ENCODE measurements at places on chromosomes 5 and 9. TPM values are rescaled to one million over a fixed set of nuclear protein-coding genes. Genes with fewer than 3 reads are reported as not detected.

DNA sequence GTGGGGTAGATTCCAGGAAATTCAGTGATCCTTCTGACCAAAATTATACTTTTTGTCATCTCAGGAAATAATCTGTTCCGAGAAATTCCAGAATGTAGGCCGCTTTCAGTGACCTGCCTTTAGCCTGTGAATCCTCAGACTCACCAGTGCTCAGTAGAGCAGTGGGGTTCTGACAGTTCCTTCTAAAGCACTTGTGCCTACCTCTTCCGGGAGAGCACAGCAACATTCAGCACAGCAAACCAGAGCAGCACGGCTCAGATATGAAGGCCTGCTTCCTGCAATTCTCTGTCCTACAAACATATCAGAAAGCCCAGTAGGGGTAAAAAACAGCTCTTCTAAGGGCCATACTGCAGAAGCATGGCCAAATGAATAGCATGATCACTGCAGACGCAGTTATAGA lies 15.0 kb downstream of the FANCC start:
- H3K27me3 ChIP-seq = no peaks in the 10 kb centered on the region
- no peak for DNase-seq
- H3K27ac ChIP-seq = no peak overlapping the region
- H3K4me3 ChIP-seq = no peak overlapping the region
- H3K36me3 ChIP-seq = no peaks in the 10 kb centered on the region

- peaks cover 36% of the 10 kb centered on the region for H3K27me3 ChIP-seq
- no peak within 1 kb of the TSS for H3K27ac ChIP-seq
- peak within 1 kb of the TSS; percentile 64 for H3K4me3 ChIP-seq
- H3K36me3 ChIP-seq = no peaks in the 10 kb centered on the region
Observed at GRCh38 chr5:157265714-157266285, at the start of gene CYFIP2. CYFIP2 (plus strand) TSS chr5:157266123; CDS start chr5:157285362, 19,239 bp downstream.

DNA sequence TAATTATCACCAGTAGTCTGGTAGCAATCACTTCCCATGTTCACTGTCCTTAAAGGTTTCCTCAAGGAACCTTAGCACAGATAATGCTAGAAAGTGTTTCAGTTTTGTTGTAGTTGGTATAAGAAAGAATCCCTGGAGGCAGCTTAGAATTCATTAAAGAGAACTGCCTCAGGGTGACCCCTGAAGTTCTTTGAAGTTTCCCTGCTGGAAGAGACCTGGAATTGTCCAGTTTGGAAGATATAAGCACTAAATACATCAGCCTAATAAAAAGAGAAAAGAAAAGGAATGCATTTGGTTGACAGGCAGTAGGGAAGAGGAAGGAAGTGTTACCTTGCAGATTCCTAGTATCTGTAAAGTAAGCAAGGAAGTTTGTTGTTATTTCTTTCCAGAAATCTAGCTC lies 999.6 kb upstream of the DMAC1 start:
- no peak for DNase-seq
- H3K36me3 ChIP-seq = no peaks in the 10 kb centered on the region
- no peak overlapping the region for H3K4me3 ChIP-seq
- H3K27me3 ChIP-seq = no peaks in the 10 kb centered on the region
- H3K4me1 ChIP-seq = peaks cover 8% of the 10 kb centered on the region

DNA sequence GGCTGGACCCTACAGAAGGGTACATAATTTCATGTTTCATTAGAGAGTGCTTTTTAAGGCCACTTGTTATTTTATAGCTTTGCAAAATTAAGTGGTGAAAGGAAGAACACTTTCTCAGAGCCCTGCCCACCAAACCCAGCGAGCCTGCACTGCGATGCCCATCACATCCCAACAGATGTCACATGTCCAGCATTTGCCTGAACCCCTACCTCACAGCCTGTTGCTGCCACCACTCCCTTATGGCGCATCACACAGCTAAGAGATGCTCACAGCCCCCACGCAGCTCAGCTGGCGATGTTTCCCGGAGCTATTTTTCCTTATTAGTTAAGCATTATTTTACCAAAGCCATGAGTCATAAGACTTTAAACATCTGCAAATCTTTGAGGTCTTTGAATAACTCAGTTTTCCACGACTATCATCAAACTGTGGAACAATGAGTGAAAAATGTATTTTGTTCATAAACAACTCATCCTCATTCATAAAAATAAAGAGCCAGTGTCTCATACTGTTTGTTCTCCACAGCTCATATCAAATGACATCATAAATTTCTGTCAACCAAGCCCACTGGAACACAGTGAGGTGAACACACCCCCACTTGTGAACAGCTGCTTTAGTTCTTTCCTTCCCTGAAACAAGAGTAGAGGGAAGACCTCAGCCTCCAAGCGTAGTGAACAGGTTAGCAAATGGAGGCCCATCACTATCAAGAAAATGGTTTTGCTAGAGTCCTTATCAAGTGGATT lies 104.9 kb downstream of the SYK start:
- no peak for DNase-seq
- no peaks in the 10 kb centered on the region for H3K36me3 ChIP-seq
- H3K27ac ChIP-seq = no peak overlapping the region

DNA sequence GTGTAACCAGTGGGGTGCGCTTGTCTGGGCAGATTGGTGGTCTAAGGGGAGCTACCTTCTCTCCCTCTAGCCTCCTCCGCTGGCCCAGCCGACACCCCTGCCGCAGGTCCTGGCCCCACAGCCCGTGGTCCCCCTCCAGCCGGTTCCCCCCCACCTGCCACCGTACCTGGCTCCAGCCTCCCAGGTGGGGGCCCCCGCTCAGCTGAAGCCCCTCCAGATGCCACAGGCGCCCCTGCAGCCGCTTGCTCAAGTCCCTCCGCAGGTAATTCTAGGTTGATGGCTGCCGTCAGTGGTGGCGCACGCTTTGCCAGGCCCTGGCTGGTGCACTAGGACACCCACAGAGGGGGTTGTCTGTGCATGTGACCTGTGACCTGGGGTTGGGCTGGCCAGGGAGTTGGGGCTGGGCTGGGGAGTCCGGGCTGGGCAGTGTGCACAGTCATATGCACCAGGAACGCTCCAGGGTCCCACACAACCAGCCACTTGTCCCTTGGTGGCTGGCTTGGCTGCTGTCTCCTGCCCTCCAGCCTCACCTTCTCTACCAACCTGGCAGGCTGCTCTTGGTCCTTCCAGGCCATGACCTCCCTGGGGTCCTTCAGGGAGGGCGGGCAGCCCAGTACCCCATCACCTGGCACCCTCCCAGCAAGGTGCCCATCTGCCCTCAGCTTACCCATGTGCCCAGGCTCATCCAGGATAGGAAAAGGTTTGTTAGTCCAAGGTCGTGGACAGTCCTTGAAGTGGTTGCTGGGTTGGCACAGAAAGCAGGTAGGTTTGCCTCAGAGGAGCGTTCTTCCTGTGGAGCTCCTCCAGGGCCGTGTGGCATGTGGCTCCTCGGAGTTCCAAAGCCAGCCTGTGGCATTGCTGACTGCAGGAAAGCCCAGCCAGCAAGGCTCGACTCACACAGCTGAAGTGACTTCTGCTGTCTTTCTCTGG lies 73.2 kb downstream of the WNK2 start:
- peaks cover 14% of the 10 kb centered on the region for H3K27me3 ChIP-seq
- no peak overlapping the region for H3K27ac ChIP-seq
- no peak for DNase-seq

- H3K36me3 ChIP-seq = no peaks in the 10 kb centered on the region
- no peaks in the 10 kb centered on the region for H3K27me3 ChIP-seq
- no peak overlapping the region for H3K27ac ChIP-seq
- H3K4me3 ChIP-seq = no peak overlapping the region
- no peak for DNase-seq
- no peaks in the 10 kb centered on the region for H3K4me1 ChIP-seq
Observed at GRCh38 chr5:73822989-73823339, 197.0 kb downstream of the ARHGEF28 start.

DNA sequence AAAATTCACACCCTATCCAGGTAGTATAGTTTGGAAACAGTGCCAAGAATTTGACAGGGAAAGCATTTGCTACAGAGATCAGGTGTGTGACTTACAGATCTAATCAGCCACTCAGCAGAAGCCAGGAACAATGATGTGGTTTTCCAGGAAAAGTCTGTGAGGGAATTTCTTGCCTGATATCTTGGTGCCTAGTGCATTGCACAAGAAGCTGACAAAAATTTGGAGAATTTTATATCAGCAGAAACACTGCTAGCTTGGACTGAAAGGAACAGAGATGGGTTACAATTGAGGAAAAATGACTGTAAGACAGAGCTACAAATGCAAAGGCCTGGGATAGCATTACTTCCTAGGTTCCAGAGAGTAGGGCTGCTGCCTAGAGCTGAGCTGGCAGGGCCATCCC lies 658.1 kb upstream of the CHD1 start:
- no peak overlapping the region for H3K27ac ChIP-seq
- H3K4me3 ChIP-seq = no peak overlapping the region
- H3K4me1 ChIP-seq = no peaks in the 10 kb centered on the region
- no peaks in the 10 kb centered on the region for H3K27me3 ChIP-seq
- no peak for DNase-seq

- H3K4me1 ChIP-seq = no peaks in the 10 kb centered on the region
- no peak overlapping the region for H3K4me3 ChIP-seq
- no peak for DNase-seq
- H3K27me3 ChIP-seq = no peaks in the 10 kb centered on the region
- H3K36me3 ChIP-seq = no peaks in the 10 kb centered on the region
Observed at GRCh38 chr5:570886-571285, 41.3 kb upstream of the CEP72 start.

GRCh38 chr5:95800553-95800952 lies 22.0 kb downstream of the GLRX start:
- H3K27ac ChIP-seq = no peak overlapping the region
- no peak overlapping the region for H3K4me3 ChIP-seq
- H3K36me3 ChIP-seq = peaks cover 14% of the 10 kb centered on the region
- no peaks in the 10 kb centered on the region for H3K4me1 ChIP-seq
- no peaks in the 10 kb centered on the region for H3K27me3 ChIP-seq

- no peak for DNase-seq
- H3K27ac ChIP-seq = no peak overlapping the region
- no peak overlapping the region for H3K4me3 ChIP-seq
- no peaks in the 10 kb centered on the region for H3K27me3 ChIP-seq
Observed at GRCh38 chr9:114811966-114812636, 6.3 kb upstream of the TNFSF15 start.

- H3K4me3 ChIP-seq = no peak overlapping the region
- H3K36me3 ChIP-seq = no peaks in the 10 kb centered on the region
- no peaks in the 10 kb centered on the region for H3K4me1 ChIP-seq
- DNase-seq = no peak
- H3K27me3 ChIP-seq = no peaks in the 10 kb centered on the region
Observed at GRCh38 chr5:14928661-14929060, 57.1 kb upstream of the ANKH start.

DNA sequence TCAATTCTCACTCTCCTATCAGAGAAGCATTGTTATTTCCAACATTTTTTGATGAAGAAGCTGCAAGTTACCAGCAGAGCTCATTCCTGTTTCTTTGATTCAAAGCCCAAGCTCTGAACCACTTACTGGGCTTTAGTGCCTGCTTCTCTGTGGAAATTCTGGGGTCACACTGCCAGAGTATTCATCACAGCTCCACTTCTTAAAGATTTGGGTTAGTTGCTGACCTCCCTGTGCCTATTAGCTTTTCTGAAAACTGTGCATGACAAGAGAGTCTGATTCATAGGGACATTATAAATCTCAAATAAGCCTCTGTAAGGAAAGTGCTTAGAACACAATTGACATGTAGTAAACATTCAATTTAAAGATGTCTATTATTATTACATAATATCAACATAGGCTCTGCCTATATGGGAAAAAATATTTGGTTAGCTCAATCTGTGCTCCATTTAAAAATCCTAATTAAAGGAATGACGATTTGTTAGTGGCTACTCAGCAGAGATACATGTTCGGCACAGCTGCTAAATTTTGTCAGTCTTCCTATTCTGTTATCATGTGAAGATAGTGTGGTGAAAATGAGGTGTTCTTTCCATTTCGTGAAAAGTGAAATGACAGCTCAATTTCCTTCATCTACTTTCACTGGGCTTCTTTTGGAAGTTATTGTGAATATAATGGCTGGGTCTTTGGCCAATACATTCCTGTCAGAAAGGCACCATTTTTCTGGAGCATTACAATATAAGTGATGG lies 293.0 kb downstream of the KCTD16 start:
- DNase-seq = no peak
- H3K4me1 ChIP-seq = 0 out of 2 replicates have a peak, but pooled peaks cover 5% of the 10 kb centered on the region
- H3K27ac ChIP-seq = no peak overlapping the region
- H3K4me3 ChIP-seq = no peak overlapping the region
- no peaks in the 10 kb centered on the region for H3K36me3 ChIP-seq
- H3K27me3 ChIP-seq = no peaks in the 10 kb centered on the region

DNA sequence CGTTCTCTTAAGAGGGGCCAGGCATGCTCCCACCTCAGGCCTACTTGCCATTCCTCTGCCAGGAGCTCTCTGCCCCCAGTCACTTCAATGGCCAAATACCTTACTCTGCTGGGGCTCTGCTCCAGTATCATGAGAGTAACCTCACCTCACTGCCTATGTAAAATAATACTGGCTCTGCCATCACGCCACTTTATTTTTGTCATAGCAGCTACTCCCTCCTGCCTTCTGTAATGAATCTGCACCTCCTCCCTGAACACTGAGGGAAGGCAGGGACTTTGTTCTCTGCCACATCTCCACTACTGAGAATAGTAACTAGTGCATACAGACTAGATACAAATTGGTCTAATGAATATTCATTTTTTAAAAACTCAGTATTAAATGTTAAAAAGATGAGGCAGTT lies 33.8 kb downstream of the MACROH2A1 start:
- H3K27ac ChIP-seq = no peak overlapping the region
- peaks cover 38% of the 10 kb centered on the region for H3K4me1 ChIP-seq
- no peaks in the 10 kb centered on the region for H3K27me3 ChIP-seq
- peaks cover 63% of the 10 kb centered on the region for H3K36me3 ChIP-seq

DNA sequence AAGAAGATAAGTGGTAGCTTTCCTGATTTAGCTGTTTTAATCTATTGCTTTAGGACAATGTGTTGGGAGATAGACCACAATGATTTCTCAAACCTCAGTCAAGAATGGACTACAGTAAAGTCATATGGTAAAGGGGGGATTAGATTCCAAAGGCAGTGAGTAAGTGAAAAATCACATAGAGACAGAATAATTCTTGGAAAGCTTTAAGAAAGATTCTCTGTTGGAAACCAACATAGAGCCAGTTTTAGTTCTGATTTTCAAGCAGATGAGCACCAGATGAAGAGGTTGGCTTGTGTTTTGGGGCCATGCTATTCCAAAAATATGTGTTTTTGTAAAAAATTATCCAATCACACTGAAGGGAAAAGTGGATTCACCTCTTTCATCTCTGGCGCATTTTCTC lies 256.8 kb upstream of the RPS23 start:
- no peaks in the 10 kb centered on the region for H3K36me3 ChIP-seq
- H3K4me1 ChIP-seq = no peaks in the 10 kb centered on the region
- H3K27ac ChIP-seq = no peak overlapping the region
- DNase-seq = no peak
- H3K4me3 ChIP-seq = no peak overlapping the region

GRCh38 chr9:2354856-2355696 lies 266.5 kb upstream of the VLDLR start:
- DNase-seq = no peak
- no peaks in the 10 kb centered on the region for H3K27me3 ChIP-seq
- no peaks in the 10 kb centered on the region for H3K4me1 ChIP-seq
- no peaks in the 10 kb centered on the region for H3K36me3 ChIP-seq
- no peak overlapping the region for H3K27ac ChIP-seq

- no peaks in the 10 kb centered on the region for H3K27me3 ChIP-seq
- no peaks in the 10 kb centered on the region for H3K4me1 ChIP-seq
- H3K27ac ChIP-seq = no peak overlapping the region
- no peak overlapping the region for H3K4me3 ChIP-seq
Observed at GRCh38 chr9:137267933-137268355, 9.6 kb upstream of the TOR4A start.

Gene DOCK2
- total RNA-seq = 0.10 TPM

Gene CDC20B
- total RNA-seq = 0.02 TPM

Gene RASGEF1C
- not detected for total RNA-seq

Gene SCGB3A2
- not detected for total RNA-seq

Gene TAF9
- 181 TPM for total RNA-seq

Gene TAS2R1
- not detected for total RNA-seq

Gene IFNE
- not detected for total RNA-seq

Gene PRDM9
- total RNA-seq = not detected

Gene FBXL7
- total RNA-seq = 13.6 TPM

Gene KIF4B
- 0.02 TPM for total RNA-seq

Gene ANKRA2
- total RNA-seq = 12.2 TPM

Gene SLC22A4
- 0.28 TPM for total RNA-seq

Gene SPATA31C1
- 0.10 TPM for total RNA-seq
